ENCODE measurements at places on chromosomes 3 and 15. TPM values are rescaled to one million over a fixed set of nuclear protein-coding genes. Genes with fewer than 3 reads are reported as not detected.

Gene C15orf39
- total RNA-seq, result 14.2 TPM

Gene CPN2
- not detected for total RNA-seq

Gene SLC22A14
- total RNA-seq, result not detected

Gene TXNRD3
- 2.0 TPM for total RNA-seq

Gene COL6A6
- total RNA-seq, result not detected

- H3K27me3 ChIP-seq, result no peaks in the 10 kb centered on the region
- no peaks in the 10 kb centered on the region for H3K36me3 ChIP-seq
- no peak overlapping the region for H3K4me3 ChIP-seq
- no peak overlapping the region for H3K27ac ChIP-seq
Measured at GRCh38 chr3:190357468-190357867, 30.5 kb upstream of the CLDN16 start.

GRCh38 chr3:193574488-193575070 is 18.4 kb upstream of the OPA1 start:
- H3K4me3 ChIP-seq, result no peak overlapping the region
- no peak for DNase-seq
- H3K27me3 ChIP-seq, result no peaks in the 10 kb centered on the region
- H3K36me3 ChIP-seq, result no peaks in the 10 kb centered on the region

DNA sequence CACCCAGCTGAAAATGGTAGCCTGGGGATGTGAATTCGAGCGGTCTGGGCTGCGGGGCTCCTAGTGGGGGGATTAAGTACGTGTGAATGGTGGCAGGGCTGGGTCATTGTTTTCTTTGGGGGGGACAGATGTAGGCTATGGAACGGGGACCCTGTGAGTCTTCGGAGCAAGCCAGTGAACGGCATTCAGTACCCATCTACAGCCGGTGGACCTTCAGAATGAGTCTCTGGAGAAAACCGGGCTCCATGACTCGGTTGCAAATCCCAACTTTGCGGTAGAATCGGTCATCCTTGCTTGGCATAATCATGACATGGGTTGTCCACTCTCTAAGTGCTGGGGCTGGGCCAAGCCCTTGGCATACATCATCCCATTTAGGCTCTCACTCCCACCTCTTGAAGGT is 7.2 kb upstream of the EOMES start:
- DNase-seq, result no peak
- no peak overlapping the region for H3K27ac ChIP-seq
- H3K36me3 ChIP-seq, result no peaks in the 10 kb centered on the region
- peaks cover 69% of the 10 kb centered on the region for H3K27me3 ChIP-seq
- peak overlapping the region; percentile 53 for H3K4me3 ChIP-seq

DNA sequence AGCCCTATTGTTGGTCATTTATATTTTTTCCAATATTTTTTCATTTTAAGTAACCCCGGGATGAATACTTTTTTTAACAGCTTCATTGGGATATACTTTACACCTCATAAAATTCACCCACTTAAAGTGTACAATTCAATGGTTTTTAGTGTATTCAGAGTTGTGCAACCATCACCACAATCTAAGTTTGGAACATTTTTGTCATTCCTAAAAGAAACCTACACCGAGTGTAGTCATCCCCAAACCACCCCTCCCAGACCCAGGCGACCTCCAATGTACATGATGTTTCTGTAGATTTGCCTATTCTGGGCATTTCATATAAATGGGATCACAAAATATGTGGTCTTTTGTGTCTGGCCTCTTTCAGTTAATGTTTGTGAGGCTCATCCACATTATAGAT is 118.3 kb upstream of the FRMD4B start:
- H3K36me3 ChIP-seq, result no peaks in the 10 kb centered on the region
- no peaks in the 10 kb centered on the region for H3K4me1 ChIP-seq
- DNase-seq, result no peak
- H3K27me3 ChIP-seq, result peaks cover 7% of the 10 kb centered on the region

GRCh38 chr3:24428481-24428880 is 66.2 kb downstream of the THRB start:
- H3K36me3 ChIP-seq, result no peaks in the 10 kb centered on the region
- H3K27me3 ChIP-seq, result no peaks in the 10 kb centered on the region
- DNase-seq, result no peak
- H3K4me1 ChIP-seq, result no peaks in the 10 kb centered on the region

DNA sequence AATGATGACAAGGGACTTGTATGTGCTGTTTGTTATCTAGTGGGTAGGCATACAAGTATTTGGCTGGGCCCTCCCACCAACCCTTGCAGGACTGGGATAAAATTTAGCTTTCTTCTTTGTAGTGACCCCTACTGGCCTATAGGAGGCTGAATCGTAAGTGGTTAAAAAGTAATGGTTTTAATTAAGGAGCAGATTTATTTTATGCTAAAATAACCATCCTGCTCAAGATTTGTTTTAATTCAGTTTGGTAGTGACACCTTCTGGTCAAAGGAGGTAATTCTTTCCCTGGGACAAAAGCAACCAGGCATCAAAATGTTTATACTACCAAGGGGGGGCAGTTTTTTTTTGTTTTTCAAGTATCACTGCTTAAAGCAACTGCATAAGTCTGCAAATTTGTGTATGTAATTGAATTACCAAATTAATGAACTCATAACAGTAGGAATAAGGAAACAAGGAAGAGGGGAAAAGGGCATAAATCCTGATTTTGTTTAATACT is 70.7 kb downstream of the TOP2B start:
- H3K27ac ChIP-seq, result no peak overlapping the region
- peaks cover 5% of the 10 kb centered on the region for H3K36me3 ChIP-seq
- no peak for DNase-seq
- H3K27me3 ChIP-seq, result no peaks in the 10 kb centered on the region
- H3K4me1 ChIP-seq, result no peaks in the 10 kb centered on the region
- H3K4me3 ChIP-seq, result no peak overlapping the region

GRCh38 chr3:2623436-2623835 is 486.7 kb downstream of the IL5RA start:
- H3K4me3 ChIP-seq, result no peak overlapping the region
- H3K27ac ChIP-seq, result no peak overlapping the region
- H3K36me3 ChIP-seq, result no peaks in the 10 kb centered on the region
- DNase-seq, result no peak
- H3K27me3 ChIP-seq, result no peaks in the 10 kb centered on the region

DNA sequence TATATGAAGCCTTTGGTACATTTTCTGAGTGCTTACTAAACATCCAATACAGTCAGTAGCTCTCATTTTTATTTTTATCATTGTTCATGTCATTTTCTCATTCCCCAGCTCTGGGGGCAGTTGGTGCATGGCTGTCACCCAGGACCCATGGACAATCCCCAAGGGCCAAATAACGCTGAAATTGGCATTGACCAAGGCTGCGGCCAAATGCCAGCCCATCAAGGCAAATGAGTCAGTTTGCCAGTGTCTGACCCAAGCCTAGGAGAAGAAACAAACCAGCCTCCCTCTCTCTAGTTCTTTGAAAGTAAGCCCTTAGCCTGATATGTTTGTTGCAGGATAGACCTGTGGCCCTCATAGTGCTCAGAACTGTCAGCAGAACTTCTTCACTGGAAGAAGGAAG is 219.2 kb downstream of the THSD4 start:
- no peaks in the 10 kb centered on the region for H3K27me3 ChIP-seq
- H3K4me1 ChIP-seq, result peaks cover 9% of the 10 kb centered on the region
- no peaks in the 10 kb centered on the region for H3K36me3 ChIP-seq
- no peak overlapping the region for H3K27ac ChIP-seq
- no peak overlapping the region for H3K4me3 ChIP-seq
- DNase-seq, result no peak

DNA sequence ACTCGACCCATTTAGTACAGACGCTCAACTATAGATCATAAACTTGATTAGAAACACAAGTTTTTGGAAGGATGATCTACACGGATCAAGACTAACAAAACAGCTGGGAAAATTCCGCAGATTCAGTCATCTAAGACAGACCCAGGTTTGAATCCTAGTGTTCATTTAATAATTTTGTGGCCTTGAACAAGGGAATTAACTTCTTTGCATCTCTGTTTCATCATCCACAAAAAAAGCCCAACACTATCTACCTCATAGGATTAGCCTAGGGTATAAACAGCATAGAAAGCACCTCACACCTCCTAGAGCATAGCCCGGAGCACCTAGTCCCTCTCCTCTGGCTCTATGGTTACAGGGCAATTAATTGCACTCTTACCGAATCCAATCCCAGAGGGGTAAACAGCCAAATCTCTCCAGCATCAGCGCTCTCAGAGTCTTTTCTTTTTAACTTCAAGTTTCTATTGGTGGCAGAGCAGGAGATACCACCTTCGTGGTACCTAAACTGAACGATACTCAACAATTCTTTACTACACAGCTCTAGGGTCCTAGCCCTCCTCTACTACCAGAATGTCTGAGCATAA is 3.5 kb downstream of the TBL1XR1 start:
- peaks cover 17% of the 10 kb centered on the region for H3K36me3 ChIP-seq
- H3K27ac ChIP-seq, result peak overlapping the region; percentile 99
- H3K4me1 ChIP-seq, result peaks cover 44% of the 10 kb centered on the region
- H3K4me3 ChIP-seq, result peak overlapping the region; percentile 90

- no peak overlapping the region for H3K4me3 ChIP-seq
- DNase-seq, result no peak
- no peak overlapping the region for H3K27ac ChIP-seq
- peaks cover 10% of the 10 kb centered on the region for H3K4me1 ChIP-seq
- H3K27me3 ChIP-seq, result no peaks in the 10 kb centered on the region
- H3K36me3 ChIP-seq, result peaks cover 18% of the 10 kb centered on the region
Measured at GRCh38 chr3:18483226-18483625, 58.1 kb upstream of the SATB1 start.

DNA sequence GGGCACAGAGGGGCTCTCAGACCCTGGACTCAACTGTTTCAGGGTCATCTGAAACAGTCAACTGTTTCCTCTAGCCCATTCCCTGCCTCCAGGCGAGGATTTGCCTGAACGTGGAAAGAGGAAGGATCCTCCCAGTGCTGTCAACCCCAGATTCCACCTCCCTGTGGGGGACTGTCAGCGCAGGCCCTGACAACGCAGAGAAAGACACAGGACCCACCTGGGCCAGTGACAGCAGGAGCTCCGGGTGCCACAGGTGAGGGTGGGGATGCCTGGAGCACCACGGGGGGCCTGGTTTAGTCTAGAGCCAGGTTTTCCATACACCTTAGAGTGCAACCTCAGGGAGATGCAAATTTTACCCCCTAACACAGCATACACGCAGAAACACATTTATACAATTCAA is 19.5 kb upstream of the LAMP3 start:
- no peak overlapping the region for H3K4me3 ChIP-seq
- H3K27ac ChIP-seq, result no peak overlapping the region
- no peak for DNase-seq
- H3K36me3 ChIP-seq, result no peaks in the 10 kb centered on the region
- H3K4me1 ChIP-seq, result peaks cover 13% of the 10 kb centered on the region

GRCh38 chr3:189683546-189684255 is 52.5 kb downstream of the TP63 start:
- no peak overlapping the region for H3K27ac ChIP-seq

GRCh38 chr15:31197497-31198414 is 96.2 kb upstream of the TRPM1 start:
- DNase-seq, result peak; percentile 67
- H3K27me3 ChIP-seq, result no peaks in the 10 kb centered on the region
- H3K36me3 ChIP-seq, result no peaks in the 10 kb centered on the region

GRCh38 chr3:138361561-138361971 is 13.2 kb downstream of the MRAS start:
- no peaks in the 10 kb centered on the region for H3K4me1 ChIP-seq
- H3K36me3 ChIP-seq, result no peaks in the 10 kb centered on the region
- no peak overlapping the region for H3K4me3 ChIP-seq
- H3K27me3 ChIP-seq, result peaks cover 5% of the 10 kb centered on the region

GRCh38 chr3:72238801-72239200 is 453.9 kb upstream of the PROK2 start:
- H3K4me3 ChIP-seq, result no peak overlapping the region
- no peaks in the 10 kb centered on the region for H3K4me1 ChIP-seq
- H3K36me3 ChIP-seq, result no peaks in the 10 kb centered on the region
- no peak for DNase-seq
- H3K27ac ChIP-seq, result no peak overlapping the region
- H3K27me3 ChIP-seq, result no peaks in the 10 kb centered on the region

DNA sequence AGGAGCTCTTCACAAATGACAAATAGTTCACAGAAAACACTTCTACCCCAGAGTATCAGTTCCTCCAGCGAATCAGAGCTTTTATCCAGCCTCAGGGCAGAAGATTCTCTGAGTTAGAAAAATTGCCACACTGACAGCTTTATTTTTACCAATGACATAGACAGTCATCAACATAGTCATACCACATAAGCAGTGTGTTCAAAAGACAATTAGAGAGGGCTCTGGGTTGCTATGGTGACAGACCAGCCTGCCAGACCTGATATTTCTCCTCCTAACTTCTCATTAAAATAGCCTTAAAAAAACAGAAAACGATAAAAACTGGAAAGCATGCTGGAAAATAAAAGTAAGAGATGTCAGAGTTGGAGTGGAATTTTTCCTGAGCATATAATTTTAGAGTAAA is 45.9 kb upstream of the COL6A5 start:
- no peak overlapping the region for H3K4me3 ChIP-seq
- H3K27me3 ChIP-seq, result peaks cover 2% of the 10 kb centered on the region
- H3K27ac ChIP-seq, result no peak overlapping the region
- H3K4me1 ChIP-seq, result no peaks in the 10 kb centered on the region
- no peaks in the 10 kb centered on the region for H3K36me3 ChIP-seq

DNA sequence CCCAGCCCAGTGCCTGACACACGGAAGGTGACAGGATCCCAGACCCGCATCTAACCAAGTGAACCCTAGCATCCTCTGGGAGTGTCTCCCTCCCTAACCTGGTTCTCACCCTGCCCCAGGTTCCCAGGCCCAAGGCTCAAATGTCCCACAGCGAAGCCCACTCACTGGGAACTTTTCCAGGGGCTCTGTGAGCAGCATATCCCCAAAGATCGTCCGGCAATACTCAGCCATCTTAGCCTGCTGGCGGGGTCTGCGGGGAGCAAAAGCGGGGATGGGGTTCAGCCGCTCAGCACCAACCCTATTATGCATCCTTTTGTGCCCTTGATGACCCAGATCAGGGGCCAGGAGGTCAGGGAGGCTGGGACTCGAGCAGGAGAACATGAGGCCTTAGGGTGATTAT is 10.4 kb downstream of the PLCB2 start:
- H3K27ac ChIP-seq, result no peak overlapping the region

GRCh38 chr3:16426665-16427064 is 86.8 kb downstream of the RFTN1 start:
- H3K4me1 ChIP-seq, result peaks cover 6% of the 10 kb centered on the region
- H3K27ac ChIP-seq, result no peak overlapping the region
- H3K27me3 ChIP-seq, result no peaks in the 10 kb centered on the region
- DNase-seq, result no peak
- peaks cover 42% of the 10 kb centered on the region for H3K36me3 ChIP-seq
- no peak overlapping the region for H3K4me3 ChIP-seq

DNA sequence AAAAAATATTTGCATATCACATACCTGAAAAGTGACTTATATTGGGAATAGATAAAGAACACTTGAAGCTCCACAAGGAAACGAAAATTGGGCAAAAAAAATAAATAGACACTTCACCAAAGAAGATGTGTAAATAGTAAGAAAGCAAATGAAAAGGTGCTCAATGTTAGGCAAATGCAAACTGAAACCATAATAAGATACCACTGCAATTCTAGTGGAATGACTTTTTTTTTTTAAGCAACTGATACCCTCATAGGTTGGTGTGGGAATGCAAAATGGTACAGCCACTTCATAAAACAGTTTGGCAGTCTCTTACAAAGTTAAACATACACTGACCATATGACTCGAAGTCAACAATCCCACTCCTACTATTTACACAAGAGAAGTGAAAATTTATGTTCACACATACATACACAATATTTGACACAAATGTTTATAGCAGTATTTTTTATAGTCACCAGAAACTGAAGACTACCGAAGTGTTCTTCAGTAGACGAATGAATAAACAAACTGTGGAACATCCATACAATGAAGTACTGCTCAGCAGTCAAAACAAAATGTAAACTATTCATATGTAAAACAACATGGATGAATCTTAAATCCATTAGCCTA is 176.3 kb downstream of the ZMAT3 start:
- H3K27me3 ChIP-seq, result no peaks in the 10 kb centered on the region
- no peak overlapping the region for H3K4me3 ChIP-seq
- no peaks in the 10 kb centered on the region for H3K36me3 ChIP-seq
- H3K4me1 ChIP-seq, result no peaks in the 10 kb centered on the region
